Activated CD8-positive, alpha-beta memory T cell treated with anti-CD3 and anti-CD28 coated beads for 48 hours (primary cell): ENCODE measurements at places on chromosomes 16 and 17.

GRCh38 chr16:72884037-72884436, 163.9 kb downstream of the ZFHX3 start:
- DNase-seq, result no peak

DNA sequence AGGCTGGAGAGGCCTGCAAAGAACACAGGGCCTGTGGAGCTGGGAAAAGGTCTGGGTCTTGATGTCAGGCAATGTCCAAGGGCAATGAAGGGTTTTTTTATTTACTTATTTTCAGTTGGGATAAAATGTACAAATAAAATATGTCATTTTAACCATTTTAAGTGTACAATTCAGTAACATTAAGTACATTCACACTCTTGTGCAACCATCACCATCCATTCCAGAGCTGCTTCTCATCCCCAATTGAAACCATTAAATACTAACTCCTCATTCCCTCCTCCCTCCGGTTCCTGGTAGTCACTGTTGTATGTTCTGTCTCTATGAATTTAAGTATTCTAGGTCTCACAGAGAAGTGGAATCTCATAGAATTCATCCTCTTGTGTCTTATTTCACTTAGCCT, 444.7 kb downstream of the HS3ST3B1 start:
- no peak for DNase-seq

DNA sequence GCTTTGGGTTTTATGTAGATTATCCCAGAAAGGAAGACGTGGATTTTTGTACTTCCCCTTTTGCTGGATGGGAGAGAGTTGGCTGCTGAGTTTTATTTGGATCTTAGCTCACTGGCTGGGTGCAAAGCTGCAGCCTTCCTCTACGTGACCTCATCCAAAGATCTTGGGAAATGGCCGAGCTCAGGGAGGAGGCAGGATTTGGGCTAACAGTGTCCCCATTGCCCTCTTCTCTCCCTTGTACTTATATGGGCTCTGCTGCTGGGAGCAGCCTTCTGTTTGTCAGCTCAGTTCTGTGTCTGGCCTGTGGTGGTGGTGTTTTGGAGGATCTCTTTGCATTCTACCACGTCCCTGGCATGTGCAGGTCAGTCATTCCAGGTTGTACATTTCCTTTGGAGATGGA, 2.0 kb downstream of the AOC3 start:
- DNase-seq, result no peak

- no peak for DNase-seq
Measured at GRCh38 chr17:13598353-13599167, 3.2 kb downstream of the HS3ST3A1 start.

DNA sequence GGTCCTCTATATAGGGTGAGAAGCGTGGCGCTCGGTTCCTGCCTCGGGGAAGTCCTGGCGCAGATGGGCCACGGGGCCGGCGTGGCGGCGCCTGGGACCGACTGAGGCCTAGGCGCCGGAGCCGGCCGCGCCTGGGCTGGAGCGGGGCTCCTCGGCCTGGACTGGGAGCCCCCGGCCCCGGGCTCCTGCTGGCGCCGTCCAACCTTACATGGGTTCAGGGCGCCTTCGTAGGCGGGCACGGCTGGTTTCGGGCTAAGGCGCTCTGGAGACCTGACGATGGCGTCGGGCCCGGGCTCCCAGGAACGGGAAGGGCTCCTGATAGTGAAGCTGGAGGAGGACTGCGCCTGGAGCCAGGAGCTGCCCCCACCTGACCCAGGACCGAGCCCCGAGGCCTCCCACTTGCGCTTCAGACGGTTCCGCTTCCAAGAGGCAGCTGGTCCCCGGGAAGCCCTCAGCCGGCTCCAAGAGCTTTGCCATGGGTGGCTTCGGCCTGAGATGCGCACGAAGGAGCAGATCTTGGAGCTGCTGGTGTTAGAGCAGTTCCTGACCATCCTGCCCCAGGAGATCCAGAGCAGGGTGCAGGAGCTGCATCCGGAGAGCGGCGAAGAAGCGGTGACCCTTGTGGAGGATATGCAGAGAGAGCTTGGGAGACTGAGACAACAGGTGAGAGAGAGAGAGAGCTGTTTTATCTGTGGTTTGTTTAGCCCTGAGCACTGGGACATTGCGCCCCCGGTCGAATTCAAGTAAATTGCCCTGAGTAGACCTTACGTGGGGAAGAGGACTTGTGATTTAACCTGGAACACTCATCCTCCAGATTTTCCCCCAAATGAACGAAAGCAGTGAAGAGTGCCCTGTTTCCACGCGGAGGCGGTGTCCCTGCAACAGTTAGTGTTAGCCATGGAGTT, 504 bp downstream of the ZNF263 start:
- no peak for DNase-seq

- no peak for DNase-seq
Measured at GRCh38 chr17:57948555-57949420, 6.4 kb downstream of the CUEDC1 start.

GRCh38 chr17:33955461-33955860, 299.6 kb upstream of the CCL2 start:
- DNase-seq, result no peak

- no peak for DNase-seq
Measured at GRCh38 chr17:64115822-64116534, 14.0 kb downstream of the ERN1 start.

DNA sequence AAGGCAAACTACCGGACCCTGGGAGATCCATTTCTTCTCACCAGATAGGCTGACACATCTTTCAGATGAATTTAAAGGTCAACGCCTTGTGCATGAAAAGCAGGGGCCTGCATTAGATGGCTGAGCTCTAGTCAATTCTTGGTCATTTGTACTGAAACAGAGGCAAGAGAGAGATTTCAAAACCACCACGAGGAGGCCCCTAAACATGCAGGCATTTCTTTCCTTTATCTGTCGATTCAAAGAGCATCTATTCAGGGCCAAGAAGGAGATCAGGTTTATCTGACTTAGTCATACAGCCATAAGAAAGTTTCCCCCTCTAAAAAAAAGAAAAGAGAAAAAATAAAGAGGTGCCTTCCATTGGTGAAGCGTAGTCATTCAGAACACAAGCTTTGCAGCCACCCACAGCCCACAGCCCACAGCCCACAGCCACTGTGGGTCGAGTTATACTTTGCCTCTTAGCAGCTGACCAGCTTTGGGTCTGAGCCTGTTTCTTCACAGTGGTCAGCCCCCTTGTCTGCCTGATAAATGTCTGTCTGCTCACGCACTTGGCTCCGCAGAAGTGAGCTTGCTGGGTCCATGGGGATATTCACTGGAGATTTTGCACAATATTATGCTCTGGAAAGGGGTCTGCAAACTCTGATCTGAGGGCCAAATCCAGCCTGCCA, 207.5 kb downstream of the CDH13 start:
- DNase-seq, result no peak

DNA sequence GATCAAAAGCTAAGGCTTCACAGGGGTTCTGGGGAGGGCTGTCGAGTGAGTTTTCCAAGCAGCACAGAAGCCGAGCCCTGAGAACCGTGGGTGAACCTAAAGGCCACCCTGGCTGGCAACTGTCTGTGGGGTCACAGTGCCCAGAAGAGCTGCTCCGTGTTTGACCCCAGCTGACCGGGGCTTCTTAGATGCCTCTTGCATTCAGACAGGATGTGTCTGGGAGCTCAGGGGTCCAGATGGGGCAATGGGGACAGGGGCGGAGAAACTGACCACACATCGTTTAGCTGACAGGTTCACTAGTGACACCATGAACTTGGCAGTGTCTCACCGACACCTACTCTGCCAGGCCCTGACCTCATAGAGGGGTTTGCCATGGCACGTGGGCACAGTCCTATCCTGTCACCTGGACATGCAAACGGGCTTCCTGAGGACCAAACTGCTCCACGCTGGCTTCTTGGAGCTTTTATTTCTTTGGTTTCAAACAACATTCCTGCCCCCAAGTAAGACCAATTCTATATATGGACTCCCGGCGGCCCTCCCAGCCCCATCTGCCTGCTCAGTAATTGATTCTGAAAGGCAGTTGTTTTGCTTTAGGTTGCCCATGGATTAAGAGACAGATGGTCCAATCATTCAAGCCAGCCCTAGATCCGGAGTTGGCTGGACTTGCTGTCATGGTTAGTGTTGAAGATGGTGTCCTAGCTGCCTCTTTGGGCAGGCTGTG, 22.2 kb downstream of the WSCD1 start:
- DNase-seq, result no peak

- peak; percentile 46 for DNase-seq
Measured at GRCh38 chr17:41548844-41549595, 20.9 kb upstream of the KRT19 start.

- no peak for DNase-seq
Measured at GRCh38 chr16:59060207-59060606, 326.1 kb upstream of the GOT2 start.

GRCh38 chr16:75372236-75372856, 61.0 kb downstream of the CFDP1 start:
- DNase-seq, result no peak

GRCh38 chr17:82305727-82306300, 11.6 kb downstream of the CD7 start:
- no peak for DNase-seq

GRCh38 chr16:23373436-23374219, 71.5 kb downstream of the SCNN1B start:
- DNase-seq, result no peak

- DNase-seq, result no peak
Measured at GRCh38 chr16:35339337-35339736, 1879.9 kb downstream of the TP53TG3F start.

DNA sequence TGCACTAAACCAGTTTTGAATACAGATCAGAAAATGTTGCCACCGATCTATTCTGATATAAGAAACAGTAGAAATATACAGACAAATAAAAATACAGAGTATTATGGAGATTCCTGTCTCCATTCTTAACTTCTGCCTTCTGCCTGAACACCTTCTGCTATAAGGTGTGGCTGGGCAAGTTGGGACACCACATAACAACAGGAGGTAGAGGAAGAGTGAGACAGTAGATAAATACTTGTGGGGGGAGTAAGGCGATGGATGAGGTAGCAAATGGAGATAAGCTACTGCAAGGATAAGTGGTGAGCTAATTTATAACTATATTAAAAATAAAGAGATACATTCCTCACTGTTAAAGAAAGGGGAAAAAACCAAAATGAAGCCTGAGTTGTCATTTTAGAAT, 143.7 kb downstream of the CDH8 start:
- DNase-seq, result no peak

GRCh38 chr17:41505809-41506767, 676 bp upstream of the KRT13 start:
- no peak for DNase-seq

DNA sequence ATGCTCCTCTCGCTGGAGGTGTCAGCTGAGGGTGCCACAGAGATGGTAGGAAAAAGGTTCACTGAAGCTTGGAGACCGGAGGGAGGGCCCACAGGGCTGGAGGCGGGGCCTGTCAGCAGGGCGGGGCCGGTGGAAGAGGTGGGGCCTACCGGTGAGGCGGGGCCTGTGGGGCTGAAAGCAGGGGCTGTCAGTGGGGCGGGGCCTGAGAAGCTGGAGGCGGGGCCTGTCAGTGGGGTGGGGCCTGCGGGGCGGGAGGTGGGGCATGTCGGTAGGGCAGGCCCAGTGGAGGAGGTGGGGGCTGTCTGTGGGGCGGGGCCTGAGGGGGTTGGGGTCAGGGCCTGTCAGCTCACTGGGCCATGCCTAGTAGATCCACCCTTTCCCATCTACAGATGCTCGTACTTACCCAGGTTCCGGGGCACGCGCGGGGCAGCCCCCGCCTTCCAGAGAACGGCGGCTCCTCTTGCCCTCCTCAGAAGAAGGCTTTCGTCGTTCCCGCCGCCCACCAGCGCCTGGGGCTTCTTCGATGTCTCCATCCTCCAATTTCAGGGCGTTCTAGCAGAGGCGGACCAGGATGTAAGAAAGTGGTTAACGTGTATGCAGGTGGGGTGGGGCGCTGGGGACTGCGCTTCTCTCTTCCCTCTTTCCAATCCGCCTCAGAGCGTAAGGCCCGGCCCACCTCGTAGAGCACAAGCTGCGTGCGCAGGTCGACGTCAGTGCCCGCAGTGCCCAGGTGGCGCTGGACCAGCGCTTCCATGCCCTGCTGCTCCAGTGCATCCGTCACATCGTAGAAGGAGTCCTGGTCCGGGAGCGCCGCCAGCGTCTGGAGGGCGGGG, 9.8 kb downstream of the TMEM208 start:
- DNase-seq, result peak; percentile 73

DNA sequence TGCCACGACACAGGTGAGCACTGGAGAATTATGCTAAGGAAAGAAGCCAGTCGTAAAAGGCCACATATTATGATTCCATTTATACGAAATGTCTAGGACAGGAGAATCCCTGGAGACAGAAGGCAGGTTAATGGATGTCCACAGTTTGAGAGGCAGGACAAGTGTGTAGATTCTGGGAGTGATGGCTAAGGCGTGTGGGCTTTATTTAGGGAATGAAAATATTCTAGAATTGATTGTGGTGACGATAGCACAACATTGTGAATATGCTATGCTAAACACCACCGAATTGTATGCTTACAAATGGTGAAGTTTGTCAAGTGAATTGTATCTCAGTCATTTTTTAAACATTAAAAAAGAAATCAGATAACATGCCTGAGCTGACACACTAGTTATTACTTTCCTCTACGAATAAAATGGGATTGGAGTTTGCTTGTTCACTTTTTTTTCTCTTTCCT, 5.3 kb upstream of the TXNDC11 start:
- no peak for DNase-seq
